Frontal cortex (tissue), 4 donors: ENCODE measurements at places on chromosomes 4 and X. TPM values are rescaled to one million over a fixed set of nuclear protein-coding genes. Genes with fewer than 3 reads are reported as not detected.
A peak's percentile ranks its signal among the peaks of the same experiment; 100 is the strongest.

DNA sequence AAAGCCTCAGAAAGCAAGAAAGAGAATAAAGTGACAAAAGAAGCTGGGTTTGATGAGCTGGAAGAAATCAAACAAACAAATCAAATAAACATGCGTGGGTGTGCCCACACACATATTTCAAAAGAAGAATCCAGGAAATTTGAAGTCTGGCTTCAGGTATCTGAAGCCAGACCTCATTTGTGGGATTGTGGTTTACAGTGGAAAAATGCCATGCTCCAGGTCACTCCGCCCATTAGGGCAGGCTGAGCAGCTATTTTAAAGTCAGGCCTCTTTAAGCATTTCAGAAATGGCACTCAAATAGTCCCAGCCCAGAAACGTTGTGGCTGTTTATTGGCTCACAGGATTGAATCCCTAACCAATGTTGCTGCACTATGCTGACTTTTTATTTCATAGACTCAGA lies 226.1 kb upstream of the F9 start:
- no peak for DNase-seq

PPAT gene
- total RNA-seq: 24.9 TPM

MCUB gene
- total RNA-seq: 31.8 TPM

GRCh38 chr4:3352505-3352904 lies 59.7 kb downstream of the RGS12 start:
- no peak for DNase-seq

DNA sequence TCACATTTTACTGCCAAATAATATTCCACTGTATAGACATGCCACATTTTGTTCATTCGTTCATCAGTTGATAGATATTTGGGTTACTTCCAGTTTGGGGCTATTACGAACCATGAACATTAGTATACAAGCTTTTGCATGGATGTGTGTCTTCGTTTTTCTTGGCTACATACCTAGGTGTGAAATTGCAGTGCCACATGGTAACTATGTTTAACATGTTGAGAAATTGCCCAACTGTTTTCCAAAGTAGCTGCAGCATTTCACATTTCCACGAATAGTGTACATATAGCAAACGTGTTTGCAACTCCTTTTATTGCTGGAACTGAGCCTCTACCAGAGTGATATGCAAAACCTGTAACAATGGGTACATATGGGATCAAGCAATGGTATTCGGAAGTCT lies 221.5 kb downstream of the VEGFC start:
- DNase-seq: no peak

GCNA gene
- 2.0 TPM for total RNA-seq

MSX1 gene
- 2.9 TPM for total RNA-seq

GRCh38 chrX:42054256-42054655 lies 130.9 kb upstream of the CASK start:
- DNase-seq: no peak

TBC1D8B gene
- total RNA-seq: 0.41 TPM

DNA sequence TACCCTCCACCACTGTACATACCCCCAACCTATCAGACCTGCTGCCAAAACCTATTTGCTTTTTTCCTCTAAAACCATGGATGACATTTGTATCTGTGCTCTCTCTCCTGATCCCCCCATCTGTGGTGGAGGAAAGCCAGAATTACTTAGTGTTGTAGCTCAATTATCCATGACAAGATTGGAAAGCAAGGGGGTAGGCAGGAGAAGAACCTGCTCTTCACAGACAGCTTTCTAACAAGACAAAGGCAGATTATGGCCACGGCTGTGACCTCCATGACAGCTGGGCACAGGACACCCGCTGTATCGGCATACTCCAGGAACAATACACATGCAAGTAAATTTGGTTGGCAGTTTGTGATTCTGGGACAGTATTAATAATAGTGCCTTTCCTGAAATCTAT lies 186.7 kb downstream of the ENOX2 start:
- no peak for DNase-seq

DNA sequence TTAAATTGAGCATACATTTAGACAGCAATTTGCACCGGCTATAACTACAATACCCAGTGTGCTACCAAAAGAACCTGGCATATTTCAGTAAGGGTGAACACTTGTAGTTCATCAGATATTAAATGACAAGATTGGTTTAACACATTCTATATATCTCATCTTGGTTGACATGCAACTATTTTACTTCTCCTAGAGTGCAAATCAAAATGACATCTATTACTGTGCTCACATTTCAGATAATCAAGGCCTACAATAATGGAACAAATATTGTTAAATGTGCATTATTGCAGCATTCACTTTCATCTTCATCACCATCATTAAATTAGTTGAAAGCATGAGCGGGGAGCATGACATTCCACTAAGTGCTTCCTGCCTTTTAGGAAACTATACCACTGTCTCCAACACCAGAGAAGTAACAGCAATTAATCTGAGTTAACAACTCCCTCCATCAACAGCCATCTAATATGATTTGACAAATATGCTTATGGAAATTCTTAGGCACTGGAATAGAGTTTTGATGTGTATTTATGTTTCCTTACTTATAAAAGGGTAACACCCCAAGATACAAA lies 209.8 kb upstream of the SLIT2 start:
- no peak for DNase-seq

DNA sequence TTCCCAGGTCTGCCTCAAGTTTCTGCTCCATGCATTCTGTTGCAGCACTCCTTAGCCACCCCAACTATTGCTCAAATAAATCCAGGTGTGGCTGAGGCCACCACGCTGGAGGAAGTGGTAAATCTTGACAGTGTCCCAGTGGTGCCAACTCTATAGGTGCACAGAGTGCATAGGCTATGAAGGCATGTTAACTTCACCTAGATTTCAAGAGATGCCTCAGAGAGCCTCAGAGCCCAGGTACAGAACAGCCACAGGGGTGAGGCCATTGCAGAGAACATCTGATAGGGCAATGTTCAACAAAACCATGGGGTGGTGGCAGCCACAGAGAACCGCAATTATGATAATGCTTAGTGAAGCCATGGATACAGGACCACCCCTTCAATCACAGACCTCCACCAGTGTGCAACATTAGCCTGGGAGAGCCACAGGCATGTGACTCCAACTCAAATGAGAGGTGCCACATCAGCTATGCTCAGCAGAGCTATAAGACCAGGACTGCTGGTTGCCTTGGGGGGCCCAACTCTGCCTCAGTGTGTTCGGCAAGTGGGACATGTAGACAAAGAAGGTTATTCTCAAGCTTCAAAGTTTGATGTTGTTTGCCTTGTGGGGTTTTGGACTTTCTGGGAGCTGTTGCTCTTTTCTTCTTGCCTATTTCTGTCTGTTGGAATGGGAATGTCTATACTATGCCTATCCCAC lies 468.7 kb downstream of the ANKRD50 start:
- no peak for DNase-seq

DNA sequence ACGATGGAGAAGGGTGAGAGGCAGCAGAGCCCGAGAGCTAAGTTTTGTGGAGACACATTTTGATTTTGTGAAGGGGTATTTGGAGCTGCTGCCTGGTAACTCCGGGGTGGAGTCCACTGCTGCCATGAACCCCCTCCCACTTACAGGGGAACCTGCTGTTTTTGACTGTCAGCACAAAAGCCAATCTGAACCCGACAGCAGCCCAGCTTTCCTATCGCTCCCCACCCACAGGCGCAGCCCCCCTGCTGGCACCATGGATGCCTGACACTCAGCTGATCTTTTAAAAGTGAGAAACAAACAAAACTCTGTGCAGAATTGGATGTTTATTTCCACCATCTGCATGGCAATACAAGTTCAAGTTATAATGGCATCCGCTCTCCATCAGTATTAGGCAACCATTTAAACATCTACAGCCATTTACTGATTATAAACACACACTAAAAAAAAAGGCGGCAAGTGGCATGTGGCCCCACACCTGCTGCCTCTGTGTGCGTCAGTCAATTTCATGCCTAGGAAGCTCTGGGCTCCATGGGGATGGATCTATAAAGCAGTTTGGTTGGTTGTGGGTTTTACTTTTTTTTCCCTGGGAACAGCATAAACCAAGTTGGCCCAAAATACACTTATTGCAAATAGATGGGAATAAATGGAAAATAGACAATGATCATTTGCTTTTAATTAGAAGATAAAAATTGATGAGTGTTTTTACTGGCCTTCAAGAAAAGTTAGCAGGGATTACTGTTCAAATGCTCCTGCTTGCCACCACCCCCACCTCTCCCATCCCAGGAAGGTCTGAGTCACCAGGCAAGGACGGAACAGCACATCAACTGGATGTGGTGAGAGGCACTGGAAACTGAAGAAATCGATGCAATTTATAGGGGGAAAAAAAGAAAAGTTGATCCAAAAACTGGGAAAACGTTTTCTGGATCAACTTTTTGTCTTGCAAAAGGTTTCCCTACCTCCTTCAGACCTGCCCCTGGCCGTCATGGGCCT lies 46.0 kb downstream of the SEPSECS start:
- no peak for DNase-seq

- no peak for DNase-seq
These were observed 118.8 kb downstream of the CHRNA9 start for GRCh38 chr4:40453912-40454311.

KDR gene
- total RNA-seq: 11.0 TPM

PSAPL1 gene
- total RNA-seq: not detected

MAMLD1 gene
- 2.4 TPM for total RNA-seq

GRCh38 chr4:124686279-124686678 lies 26.3 kb downstream of the ANKRD50 start:
- DNase-seq: no peak

DNA sequence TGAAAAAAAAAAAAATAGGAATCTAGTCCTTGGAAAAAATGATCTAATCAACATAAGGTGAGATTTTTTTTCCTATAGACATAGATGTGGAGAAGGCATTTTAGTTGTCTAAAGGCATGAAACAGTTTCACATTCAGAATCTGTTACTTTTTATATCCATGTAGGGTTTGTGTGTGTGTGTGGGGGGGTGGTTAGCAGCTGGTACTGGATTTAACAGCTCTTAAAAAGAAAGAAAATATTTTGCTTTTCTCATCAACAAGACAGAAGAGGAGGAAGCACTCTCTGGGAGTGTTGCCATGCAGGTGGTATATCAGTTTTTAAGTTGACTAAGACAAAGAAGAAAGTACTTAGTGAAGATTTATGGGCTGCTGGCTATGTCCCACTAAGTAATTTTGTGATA lies 122.3 kb downstream of the VCX3B start:
- DNase-seq: no peak

GRCh38 chrX:21354725-21355124 lies 19.5 kb upstream of the CNKSR2 start:
- DNase-seq: no peak

DNA sequence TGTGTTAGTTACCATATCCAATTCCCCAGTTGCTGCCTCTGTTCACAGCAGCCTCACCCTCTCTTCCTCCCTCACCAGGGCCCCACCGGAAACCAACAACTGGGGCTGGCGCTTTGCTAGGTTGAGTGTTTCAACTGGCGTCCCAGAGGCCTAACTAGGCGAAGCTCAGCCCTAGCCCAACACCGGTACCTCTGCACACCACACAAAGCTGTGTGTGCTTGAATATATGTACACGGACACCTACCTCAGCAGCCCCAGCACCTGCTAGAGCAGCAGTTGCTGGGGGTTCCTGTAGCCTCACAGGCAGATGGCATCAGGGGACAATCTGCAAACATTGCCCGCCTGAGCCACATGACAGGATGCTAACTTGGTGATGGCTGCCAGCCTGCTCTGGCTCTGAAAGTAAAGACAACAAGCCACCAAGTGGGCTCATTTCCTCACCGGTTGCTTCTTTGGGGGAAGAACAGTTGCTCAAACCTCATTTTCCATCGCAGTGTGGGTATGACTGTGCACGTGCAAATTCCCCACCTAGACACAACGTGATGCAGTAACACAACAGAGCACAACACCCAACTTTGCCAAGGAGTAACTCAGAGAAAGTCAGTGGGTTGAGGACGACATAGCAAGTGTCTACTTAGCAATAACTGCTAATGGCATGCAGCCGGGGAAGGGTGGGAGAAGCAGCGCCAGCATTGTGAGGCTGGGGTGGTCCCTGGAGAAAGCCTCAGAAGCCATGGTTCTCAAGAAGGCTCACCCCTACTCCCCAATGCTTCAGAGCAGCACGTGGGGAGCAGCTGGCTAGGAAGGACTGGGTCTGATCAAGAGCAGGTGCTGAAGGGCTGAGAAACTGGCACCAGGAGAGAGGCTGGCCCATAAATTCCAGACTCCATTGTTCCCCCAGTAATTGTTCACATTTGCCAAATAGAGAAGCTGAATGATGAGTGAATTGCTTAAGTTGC lies 139.5 kb downstream of the SH3KBP1 start:
- DNase-seq: no peak

DNA sequence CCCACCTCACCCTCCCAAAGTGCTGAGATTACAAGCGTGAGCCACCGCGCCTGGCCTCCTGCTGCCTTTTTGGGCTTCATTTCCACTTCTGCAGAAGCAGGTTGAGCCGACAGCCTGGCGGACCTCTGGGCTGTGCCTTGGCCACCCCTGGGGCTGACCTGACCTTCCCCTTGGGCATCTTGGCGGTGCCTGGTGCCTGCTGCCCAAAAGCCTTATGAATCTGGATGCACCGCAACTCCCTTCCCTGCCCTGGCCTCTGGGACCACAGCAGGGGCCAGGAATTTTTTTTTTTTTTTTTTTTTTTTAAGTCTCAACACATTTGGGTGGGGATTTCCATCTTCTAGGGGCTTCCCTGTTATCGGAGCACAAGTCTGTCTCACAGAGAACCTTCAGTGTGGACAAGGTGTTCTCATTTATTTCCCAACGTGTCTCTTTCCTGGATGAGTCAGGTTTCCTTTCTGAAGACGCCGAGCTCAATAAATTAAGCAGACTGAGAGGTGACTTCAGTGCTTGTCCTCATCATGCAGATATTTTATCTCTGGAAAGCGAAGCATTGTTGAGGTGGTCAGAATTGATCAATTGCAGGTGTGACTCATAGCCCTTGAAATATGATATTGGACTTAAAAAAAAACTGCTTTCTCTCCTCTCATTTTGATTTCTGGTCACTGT lies 79.7 kb downstream of the SHROOM2 start:
- no peak for DNase-seq

- no peak for DNase-seq
These were observed 190.9 kb upstream of the GATB start for GRCh38 chr4:151951671-151952050.

SNCA gene
- total RNA-seq: 98.6 TPM

- DNase-seq: peak; percentile 57
These were observed 32.1 kb downstream of the ZGRF1 start for GRCh38 chr4:112604589-112604988.

KDM6A gene
- total RNA-seq: 27.7 TPM

VSIG4 gene
- total RNA-seq: 15.1 TPM

DNA sequence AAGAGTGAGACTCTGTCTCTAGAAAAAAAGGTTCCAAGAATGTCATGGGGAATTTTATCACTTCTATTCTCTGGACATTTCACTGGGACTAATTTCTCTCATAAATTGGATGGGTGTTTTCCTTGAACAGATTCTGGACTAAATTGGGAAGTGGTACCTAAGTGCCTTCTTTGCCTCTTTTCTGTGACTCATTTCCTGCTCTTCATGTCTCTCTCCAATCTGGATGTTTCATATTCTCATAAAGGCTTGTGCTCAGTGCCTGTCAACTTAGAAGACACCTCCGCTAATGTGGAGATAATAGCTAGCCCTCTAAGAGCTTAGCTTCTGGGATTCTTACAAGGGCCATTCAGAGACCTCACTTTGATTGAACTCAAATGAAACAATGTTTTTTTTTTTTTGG lies 38.0 kb upstream of the IGFBP7 start:
- no peak for DNase-seq
